ENCODE measurements at places on chromosomes 7 and 10. TPM values are rescaled to one million over a fixed set of nuclear protein-coding genes. Genes with fewer than 3 reads are reported as not detected.

ZNF655 gene
- 102 TPM for total RNA-seq

DNA sequence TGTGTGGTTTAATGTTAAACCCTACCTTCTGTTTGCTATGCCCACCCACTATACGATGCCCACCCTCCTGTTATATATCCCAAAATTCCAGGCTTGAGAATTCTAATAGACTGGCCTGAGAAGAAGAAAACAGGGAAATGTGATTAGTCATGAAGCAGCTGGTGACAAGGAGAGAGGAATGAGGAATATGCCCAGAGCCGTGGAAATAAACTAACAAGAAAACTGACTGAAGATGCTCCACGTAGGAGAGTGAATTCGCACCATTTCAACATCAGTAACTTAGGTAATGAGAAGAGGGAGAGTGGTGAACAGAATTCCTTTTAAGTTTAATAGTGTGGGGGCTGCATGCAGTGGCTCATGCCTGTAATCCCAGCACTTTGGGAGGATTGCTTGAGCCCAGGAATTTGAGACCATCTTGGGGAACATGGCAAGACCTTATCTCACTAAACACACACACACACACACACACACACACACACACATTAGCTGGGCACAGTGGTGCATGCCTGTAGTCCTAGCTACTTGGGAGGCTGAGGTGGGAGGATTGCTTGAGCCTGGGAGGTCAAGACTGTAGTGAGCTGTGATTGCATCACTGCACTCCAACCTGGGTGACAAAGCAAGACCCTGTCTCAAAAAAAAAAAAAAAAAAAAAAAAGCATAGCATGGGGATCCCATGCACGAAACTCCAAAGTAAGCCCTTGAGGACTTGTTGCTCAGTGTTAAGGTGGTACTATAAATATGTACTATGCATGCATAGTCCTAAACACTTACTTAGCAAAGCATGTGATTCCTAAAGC lies 16.1 kb upstream of the SYPL1 start:
- no peak for DNase-seq

DNA sequence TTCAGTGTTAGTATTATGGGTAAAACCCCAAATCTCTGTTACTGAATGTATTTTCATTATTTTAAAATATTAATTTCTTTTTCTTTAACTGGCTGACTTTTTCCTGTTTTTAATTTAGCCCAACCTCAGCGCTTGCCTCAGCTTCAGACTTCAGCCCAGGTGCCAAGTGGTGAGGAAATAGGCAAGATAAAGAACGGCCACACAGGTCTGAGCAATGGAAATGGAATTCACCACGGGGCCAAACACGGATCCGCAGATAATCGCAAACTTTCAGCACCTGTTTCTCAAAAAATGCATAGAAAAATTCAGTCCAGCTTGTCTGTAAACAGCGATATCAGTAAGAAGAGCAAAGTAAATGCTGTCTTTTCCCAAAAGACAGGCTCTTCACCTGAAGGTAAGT lies 57.5 kb downstream of the MDFIC start:
- no peak for DNase-seq

NXPH1 gene
- not detected for total RNA-seq

LRRC18 gene
- not detected for total RNA-seq

CRYGN gene
- 0.35 TPM for total RNA-seq

SEMA3E gene
- not detected for total RNA-seq

DNA sequence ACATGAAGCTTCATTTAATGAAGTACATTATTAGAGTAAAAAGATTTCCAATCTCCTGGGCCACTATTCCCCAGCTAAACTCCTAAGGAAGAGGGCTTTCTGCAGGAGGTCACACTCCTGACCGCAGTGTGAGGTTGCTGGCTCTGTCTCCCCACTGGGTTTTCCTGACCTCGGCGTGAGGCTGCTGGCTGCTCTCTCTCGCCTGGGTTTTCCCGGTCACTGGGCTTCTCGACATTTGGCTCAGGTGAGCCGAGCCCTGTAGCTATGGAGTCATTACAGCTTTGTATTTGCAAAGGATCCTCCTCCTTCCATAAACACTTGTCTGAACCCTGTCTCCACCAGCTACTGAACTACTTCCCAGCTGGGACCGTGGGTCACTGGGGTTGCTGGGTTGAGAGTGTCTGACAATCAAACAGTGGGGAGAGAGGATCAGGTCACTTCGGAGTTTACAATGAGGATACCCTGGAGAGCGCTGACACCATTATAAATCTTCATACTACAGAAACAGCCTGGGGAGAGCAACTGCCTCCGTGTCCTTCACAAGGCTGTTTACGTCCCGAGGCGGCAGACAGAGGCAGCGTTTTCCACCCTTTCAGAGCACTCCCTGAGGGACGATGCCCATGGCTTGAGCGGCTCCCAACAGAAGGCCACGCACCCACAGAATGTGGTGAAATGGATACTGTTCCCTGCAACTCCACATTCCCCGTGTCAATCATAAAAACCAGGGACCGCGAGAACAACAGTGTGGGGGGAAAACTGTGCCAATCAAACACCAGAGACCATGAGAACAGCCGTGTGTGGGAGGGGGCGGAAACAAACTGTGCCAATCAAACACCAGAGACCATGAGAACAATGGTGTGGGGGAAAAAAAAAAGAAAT lies 226.2 kb downstream of the ZMYND11 start:
- DNase-seq, result no peak

DNA sequence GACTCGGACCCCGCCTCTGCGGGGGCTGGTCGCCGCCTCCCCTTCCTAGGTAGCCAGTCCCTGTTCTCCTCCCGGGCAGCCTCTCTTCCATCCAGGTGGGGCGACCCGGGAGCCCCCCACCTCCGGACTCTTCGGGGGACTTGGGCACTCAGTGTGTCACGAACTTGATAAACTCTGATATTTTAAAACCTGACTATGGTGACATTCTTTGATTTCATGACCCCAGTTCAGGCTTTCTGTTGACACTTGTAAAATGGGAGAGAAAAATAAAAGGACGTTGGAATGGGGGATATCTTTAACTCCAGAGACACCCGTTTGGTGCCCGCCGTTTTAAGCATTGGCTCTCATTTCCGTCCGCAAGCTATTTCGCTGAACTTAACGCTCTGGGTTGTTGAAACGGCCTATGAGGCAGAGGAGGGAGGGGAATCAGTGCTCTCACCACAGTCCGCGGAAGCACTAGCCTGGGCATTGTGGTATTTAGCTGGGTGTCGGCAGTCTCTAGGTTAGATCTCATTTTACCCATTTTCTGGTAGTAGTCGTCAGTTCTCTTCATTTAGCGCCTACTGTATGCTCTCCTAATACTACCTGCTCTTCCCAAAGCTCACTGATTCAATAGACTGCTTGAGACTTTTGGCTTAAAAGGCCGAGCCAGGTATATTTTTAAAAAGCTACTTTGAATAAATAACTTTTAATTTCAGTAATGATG lies 738 bp downstream of the VPS26A start:
- DNase-seq, result peak; percentile 81

DNA sequence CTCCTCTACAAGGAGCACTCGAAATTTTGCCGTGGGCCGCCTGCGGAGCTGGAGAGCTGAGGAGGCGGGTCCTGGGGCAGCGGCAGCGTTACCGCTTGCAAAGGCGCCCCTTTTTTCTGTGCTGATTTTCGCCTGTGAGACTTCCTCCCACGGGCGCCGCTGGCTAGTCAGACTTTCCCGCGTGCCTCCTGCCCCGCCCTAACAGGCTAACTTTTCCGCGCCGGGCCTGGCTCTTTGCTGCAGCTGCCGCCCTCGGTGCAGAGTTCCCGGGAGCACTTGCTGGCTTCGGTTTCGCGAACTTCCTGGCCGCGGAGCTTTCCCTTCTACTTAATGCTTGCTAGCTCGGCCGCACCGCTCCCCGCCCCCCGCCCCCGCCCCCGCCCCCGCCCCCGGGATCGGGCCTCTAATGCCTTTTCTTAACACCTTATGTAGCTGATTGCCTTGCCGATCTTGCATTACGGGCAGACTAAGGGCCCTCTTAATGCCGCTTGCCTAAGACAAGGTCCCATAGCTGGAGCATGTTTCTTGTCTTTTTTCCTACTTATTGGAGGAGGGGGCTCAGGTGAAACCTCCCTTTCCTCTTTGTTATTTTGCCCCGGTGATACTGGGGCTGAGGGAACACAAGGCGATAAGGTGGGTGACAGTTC lies 37.9 kb upstream of the RASGEF1A start:
- peak; percentile 65 for DNase-seq

AP3M1 gene
- 42.2 TPM for total RNA-seq

- no peak for DNase-seq
Observed at GRCh38 chr7:105599551-105599950, 18.3 kb upstream of the EFCAB10 start.

- DNase-seq, result no peak
Observed at GRCh38 chr10:72418679-72419078, 64.0 kb upstream of the DNAJB12 start.

- no peak for DNase-seq
Observed at GRCh38 chr7:25996006-25996408, 156.0 kb upstream of the NFE2L3 start.

DNA sequence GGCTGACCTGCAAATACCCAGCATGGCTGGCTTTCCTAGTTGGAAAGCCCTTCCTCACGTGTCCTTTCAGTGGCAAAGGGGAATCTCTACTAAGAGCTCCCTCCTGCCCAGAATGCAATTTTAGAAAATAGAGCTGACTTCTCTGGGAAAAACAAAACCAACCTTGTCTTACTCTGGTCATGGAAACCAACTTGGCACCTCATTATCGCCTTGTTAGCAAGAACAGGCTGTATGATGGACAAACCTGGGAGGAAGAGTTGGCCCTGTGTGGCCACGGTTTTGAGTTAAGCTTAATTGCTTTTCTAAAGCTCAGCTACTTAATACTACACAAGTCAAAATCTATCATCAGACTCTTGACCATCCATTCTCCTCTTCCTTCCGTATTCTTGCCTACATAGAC lies 94.1 kb upstream of the PDCD4 start:
- no peak for DNase-seq

- DNase-seq, result no peak
Observed at GRCh38 chr10:87712913-87713616, 53.4 kb downstream of the PAPSS2 start.

DNA sequence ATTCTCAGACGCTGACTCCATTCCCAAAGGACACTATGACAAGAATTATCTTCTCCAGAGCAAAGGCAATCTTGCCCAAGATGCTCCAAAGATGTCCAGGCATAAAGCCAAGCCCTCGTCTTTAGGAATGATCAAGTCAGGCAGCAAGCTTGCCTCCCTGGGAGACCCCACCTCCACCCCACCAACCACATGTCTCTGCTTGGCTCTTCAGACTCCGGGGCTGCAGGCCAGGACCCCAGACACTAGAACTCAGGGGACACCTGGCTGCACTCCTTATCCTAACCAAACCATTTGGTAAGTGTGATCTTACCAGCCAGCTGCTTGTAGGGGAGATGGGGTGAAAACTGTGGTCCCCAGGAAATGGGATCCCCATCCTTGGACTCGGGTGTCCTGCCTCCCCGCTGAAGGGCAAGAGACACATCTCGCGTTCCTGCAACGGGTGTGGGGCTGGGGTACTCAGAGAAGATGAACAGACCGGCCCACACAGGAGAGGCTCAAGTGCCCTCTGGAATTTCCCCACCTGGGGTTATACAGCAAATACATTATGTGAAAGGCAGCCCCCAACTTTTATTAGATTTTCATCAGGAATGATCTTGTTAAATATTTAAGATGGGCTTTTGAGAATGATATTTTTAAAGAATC lies 55.7 kb downstream of the INSIG1 start:
- DNase-seq, result no peak

GRCh38 chr7:129959471-129960203 lies 6.9 kb upstream of the UBE2H start:
- DNase-seq, result no peak

DNA sequence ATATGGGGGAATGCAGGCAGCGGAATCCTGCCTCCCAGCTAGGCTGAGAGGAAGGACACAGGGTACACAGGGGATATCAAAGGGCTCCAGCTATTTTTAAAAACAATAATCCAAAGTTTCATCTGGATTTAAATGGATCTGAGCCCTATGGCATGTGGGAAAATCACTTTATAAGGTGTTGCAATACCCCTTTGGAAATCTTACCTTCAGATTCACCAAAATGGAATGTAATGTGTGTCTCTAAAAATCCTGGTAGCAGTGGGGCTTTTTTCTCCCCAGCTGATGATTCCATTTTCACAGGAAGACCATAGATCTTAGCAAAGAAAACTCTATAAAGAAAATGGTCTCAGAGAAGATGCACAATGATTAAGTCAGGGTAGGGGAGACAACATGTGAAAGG lies 722.2 kb downstream of the PARD3 start:
- DNase-seq, result no peak

DNA sequence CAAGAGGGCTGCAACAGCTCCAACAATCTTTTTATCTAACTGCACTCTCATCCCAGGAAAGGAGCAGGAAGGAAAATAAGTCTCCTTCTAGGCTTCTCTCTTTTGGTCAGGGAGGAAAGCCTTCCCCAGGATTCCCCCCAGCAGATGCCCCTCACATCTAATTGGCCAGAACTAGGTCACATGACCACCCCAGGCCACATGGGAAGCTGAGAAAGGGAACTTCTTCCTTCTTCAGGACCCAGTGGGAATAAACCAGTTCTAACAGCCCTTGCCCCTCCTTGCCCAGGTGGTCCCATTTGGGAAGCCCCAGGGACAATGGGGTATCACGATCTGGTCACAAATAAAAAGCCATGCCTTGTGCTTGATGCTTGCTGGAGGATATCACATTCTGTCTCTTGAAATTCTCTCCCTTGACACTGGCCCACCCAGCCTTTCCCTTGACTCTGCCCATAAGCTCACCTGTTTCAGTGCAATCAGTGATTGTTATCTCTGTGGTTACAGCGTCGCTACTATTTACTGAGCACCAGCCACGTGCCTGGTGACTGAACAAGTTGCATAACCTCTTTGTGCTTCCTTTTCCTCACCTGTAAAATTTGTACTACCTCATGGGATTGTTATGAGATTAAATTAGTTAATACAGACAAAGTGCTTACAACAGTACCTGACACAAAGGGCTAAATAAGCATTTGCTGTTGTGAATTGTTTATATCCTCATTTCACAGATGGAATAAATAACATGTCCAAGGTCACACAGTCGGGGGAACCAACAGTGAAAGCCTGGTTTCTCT lies 9.0 kb upstream of the TACR2 start:
- DNase-seq, result peak; percentile 34

MTERF1 gene
- total RNA-seq, result 15.4 TPM

- no peak for DNase-seq
Observed at GRCh38 chr10:101817337-101818118, 716 bp downstream of the OGA start.

TMEM229A gene
- total RNA-seq, result not detected

CHST3 gene
- 0.03 TPM for total RNA-seq

- DNase-seq, result no peak
Observed at GRCh38 chr10:97067716-97068391, 117.9 kb downstream of the SLIT1 start.

GRCh38 chr7:25832929-25833328 lies 319.1 kb upstream of the NFE2L3 start:
- DNase-seq, result no peak

ECD gene
- 28.5 TPM for total RNA-seq

- DNase-seq, result no peak
Observed at GRCh38 chr10:112967200-112967599, 17.2 kb downstream of the TCF7L2 start.
